ENCODE measurements at places on chromosomes 7 and 10. TPM values are rescaled to one million over a fixed set of nuclear protein-coding genes. Genes with fewer than 3 reads are reported as not detected.
A peak's percentile ranks its signal among the peaks of the same experiment; 100 is the strongest.

DNA sequence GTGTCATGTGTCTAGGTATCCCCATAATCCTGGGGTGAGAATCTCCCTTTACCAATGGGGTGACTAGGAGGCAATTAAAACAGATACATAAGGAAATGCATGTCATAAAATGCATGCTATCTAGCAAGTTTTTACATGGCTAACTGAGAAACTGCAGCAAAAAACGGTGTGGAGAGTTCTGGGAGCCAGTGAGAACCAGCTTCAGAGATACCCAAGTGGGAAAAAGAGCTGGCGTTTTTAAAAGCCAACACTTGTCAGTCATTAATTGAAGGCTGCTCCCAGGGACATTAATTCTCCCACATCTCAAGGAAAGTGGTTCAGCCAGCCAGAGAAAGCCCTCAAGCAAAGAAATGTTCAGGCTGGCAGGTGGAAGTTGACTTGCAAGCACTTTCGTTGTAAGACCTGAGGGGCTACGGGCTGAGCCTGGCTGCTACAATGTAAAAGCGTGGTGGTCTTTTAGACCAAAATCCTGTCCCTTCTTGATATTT, 28.1 kb downstream of the ST8SIA6 start:
- no peaks in the 10 kb centered on the region for H3K27me3 ChIP-seq
- H3K36me3 ChIP-seq = no peaks in the 10 kb centered on the region
- peaks cover 30% of the 10 kb centered on the region for H3K4me1 ChIP-seq

- no peaks in the 10 kb centered on the region for H3K36me3 ChIP-seq
- H3K27me3 ChIP-seq = no peaks in the 10 kb centered on the region
- no peak for DNase-seq
Measured at GRCh38 chr10:93124580-93125318, 51.1 kb downstream of the CYP26A1 start.

DNA sequence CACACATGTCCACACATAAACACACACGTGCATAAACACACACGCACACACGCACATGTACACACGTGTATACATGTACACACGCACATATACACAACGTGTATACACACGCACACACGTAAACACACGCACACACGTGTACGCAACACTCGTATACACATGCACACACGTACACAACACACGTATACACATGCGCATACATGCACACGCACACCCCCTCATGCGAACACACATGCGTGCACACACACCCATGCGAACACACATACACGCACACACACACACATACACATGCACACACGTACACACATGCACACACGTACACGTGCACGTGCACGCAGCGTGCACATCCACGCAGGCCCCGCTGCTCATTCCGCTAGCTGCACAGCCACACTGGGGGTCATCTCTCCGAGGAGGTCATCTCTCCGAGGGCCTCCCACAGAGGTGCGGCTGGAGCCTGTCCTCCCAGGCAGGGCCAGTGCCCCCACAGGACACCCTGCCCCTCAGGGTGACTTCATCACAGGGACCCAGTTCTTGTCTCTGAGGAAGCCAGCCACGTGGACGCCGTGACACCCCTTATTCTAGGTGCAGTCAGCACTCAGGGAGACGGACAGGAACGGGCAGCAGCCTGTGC, 25.9 kb downstream of the CYP2W1 start:
- no peak overlapping the region for H3K27ac ChIP-seq
- H3K4me1 ChIP-seq = no peaks in the 10 kb centered on the region
- no peaks in the 10 kb centered on the region for H3K36me3 ChIP-seq
- no peaks in the 10 kb centered on the region for H3K27me3 ChIP-seq
- no peak for DNase-seq
- no peak overlapping the region for H3K4me3 ChIP-seq

DNA sequence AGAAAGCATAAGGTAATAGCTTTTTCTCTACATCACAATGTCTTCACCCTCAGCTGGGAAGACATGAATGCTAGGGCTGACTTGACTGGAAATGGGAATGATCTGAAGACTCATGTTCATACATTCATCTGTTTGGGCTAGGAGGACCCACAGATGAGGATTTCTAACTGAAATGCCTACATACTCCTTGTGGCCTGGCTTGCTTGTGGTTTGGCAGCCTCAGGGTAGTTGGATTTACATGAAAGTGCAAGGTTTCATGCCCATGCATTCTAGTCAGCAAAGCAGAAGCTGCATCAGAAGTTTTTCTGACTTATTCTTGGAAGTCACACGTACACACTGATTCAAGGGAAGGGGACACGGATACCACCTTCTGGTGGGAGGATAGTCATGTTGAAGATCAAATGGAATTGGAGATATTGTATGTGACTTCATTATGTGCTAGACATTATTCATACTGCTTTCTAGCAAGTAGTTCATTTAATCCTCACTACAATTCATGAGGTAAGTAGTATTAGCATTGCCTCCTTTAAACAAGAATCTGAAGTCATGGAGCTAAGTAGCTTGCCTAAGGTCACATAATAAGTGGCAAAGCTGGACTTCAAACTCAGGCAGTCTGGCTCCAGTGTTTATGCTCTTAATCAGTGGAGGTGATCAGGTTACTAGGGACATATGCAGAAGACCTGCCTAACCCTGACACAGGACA, 957.0 kb downstream of the LRMDA start:
- no peaks in the 10 kb centered on the region for H3K4me1 ChIP-seq
- H3K27ac ChIP-seq = no peak overlapping the region
- H3K36me3 ChIP-seq = no peaks in the 10 kb centered on the region
- DNase-seq = no peak

- H3K4me3 ChIP-seq = no peak overlapping the region
- peaks cover 95% of the 10 kb centered on the region for H3K36me3 ChIP-seq
- H3K4me1 ChIP-seq = peaks cover 77% of the 10 kb centered on the region
- H3K27ac ChIP-seq = peak overlapping the region; percentile 35
- no peak for DNase-seq
Measured at GRCh38 chr7:48097521-48098231, 8.6 kb downstream of the UPP1 start.

- no peaks in the 10 kb centered on the region for H3K27me3 ChIP-seq
- H3K27ac ChIP-seq = no peak overlapping the region
- H3K36me3 ChIP-seq = no peaks in the 10 kb centered on the region
- no peak overlapping the region for H3K4me3 ChIP-seq
- H3K4me1 ChIP-seq = no peaks in the 10 kb centered on the region
Measured at GRCh38 chr7:114484226-114484625, 69.6 kb downstream of the FOXP2 start.

- no peaks in the 10 kb centered on the region for H3K4me1 ChIP-seq
- DNase-seq = no peak
- no peak overlapping the region for H3K27ac ChIP-seq
- H3K4me3 ChIP-seq = no peak overlapping the region
- H3K36me3 ChIP-seq = no peaks in the 10 kb centered on the region
Measured at GRCh38 chr7:84183741-84184140, 10.8 kb downstream of the SEMA3A start.

DNA sequence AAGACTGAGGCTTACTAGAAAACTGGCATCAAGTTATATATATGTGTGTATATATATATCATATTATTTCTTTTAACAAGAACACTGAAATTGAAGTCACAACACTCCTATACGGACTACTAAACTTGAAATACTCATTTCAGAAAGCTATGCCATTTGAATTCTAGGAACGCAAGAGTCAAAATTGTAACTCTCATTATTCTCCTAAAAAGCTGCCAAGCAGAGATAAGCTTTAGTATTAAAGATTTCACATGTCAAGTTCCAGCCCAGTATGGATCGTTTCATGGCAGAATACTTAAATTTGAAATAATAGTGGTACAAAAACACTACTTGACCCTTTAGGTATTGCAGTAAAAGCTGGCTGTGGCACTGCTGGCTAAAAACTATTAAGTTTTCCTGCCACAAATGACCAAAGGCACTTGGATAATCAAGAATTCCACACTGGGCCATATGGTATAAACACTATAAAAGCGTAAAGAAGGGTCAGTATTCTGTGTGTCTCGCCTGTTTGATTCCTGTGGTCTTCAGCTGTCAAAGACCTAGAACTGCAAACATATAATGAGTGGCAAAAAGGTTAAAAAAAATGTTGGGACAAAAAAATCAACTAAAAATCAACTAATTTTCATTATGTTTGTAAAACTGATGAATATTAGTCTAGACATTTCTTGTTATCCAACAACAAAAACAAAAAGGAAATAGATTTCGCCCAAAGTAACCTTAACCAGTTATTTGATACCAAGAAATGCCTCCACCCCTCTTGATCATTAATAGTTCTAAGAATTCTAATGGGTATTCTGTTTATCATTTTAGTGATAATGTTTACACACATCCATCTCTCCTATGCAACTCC, 2.4 kb downstream of the CCDC71L start:
- H3K4me3 ChIP-seq = peak overlapping the region; percentile 82
- no peaks in the 10 kb centered on the region for H3K27me3 ChIP-seq
- DNase-seq = no peak
- no peaks in the 10 kb centered on the region for H3K36me3 ChIP-seq
- H3K4me1 ChIP-seq = peaks cover 30% of the 10 kb centered on the region

EFCAB10 gene
- total RNA-seq = 2.4 TPM

DNA sequence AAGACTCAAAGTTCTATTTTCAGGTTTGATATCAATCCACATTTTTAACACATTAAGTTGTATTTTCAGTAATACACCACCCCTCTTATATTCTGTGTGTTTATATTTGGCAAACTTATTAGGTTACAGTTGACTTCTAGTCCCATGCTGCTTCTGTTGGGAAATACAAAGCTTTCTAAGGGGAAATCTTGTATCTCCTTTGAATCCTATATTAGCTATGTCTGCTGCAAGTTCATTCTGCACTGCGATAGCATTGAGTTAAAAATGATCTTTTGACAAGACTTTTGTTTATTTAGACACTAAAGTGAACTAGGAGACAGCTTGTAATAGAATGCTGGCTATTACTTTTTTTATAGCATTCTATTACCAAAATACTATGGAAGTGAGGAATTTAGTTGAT, 625.1 kb upstream of the ANKRD30A start:
- no peaks in the 10 kb centered on the region for H3K27me3 ChIP-seq
- no peak overlapping the region for H3K4me3 ChIP-seq
- H3K27ac ChIP-seq = no peak overlapping the region

GRCh38 chr10:49651039-49651835, 28.2 kb upstream of the C10orf53 start:
- no peak for DNase-seq
- H3K4me1 ChIP-seq = no peaks in the 10 kb centered on the region
- peaks cover 32% of the 10 kb centered on the region for H3K27me3 ChIP-seq
- no peak overlapping the region for H3K27ac ChIP-seq

SAMD9L gene
- total RNA-seq = 32.4 TPM

DNA sequence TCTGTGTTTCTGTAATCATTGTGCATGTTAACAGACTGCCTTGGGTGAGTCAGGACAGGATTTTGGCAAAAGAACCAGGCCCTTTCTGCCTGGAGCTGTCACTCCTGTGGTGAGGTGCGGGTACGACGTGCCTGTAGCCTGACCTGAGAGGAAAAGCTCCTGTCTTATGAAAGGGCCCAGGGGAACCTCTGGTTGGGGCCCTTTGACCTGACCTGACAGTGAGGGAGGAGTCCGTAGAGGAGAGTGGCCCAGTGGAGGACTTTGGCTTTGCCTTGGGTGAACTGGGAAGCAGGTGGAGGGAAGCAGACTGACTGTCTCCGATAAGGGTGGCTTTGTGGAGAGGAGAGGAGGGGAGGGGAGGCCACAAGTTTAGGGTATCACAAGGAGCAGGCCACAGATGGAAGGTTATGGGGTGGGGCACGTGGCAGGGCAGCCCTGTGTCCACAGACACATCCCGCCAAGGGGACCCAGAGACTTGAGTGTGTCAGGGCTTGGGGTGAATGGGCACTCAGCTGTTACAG, 6.9 kb downstream of the PFKP start:
- no peaks in the 10 kb centered on the region for H3K36me3 ChIP-seq
- peaks cover 3% of the 10 kb centered on the region for H3K4me1 ChIP-seq
- no peak overlapping the region for H3K27ac ChIP-seq
- H3K27me3 ChIP-seq = peaks cover 7% of the 10 kb centered on the region
- DNase-seq = no peak

FGFR2 gene
- 71.3 TPM for total RNA-seq

GRCh38 chr7:28245123-28245878, 64.7 kb upstream of the JAZF1 start:
- no peak overlapping the region for H3K4me3 ChIP-seq
- H3K27ac ChIP-seq = no peak overlapping the region
- no peaks in the 10 kb centered on the region for H3K4me1 ChIP-seq
- no peaks in the 10 kb centered on the region for H3K36me3 ChIP-seq
- H3K27me3 ChIP-seq = no peaks in the 10 kb centered on the region
- DNase-seq = no peak
